ENCODE measurements at places on chromosomes 13 and 19.

- no peak for DNase-seq
Measured at GRCh38 chr19:24000656-24001055, 86.0 kb downstream of the ZNF726 start.

DNA sequence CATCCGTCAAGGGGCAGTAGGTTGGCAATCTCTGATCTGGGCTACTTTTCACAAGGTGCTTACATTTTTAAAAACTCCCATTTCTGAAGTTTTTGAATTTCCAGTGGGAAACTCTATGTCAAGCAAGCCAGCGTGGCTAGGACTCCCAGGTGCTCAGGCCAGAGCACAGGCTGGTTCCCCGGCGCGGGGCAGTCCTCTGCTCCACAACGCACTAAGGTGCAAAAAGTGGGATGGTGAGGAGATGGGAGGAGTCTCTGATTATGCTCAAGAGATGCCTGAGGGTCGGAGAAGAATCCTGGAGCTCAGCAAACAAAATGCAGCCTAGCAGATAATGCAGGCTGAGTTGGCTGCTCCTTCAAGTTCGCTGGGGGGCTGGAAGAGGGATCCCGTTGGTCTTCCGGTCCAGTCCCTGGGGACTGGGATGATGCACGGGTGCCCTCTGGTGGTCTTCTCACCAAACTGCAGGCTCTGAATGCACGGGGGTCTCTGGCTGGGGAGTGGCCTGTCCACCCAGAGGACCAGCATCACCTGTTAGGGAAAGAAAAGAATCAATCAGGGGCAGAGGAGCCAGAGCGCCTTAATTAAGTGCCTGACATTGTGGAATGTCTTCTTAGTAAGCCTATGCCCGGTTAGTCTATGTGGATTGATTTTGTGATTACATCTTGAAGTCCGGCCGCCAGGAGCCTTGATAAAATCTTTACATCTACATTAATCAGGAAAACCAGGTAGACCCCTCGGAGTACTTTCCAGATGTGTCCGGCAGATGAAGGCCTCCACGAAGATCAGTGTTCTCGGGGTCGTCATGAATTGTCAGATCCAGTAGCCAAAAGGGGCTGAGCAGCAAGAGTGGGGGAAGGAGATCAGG is 244.4 kb upstream of the MAB21L1 start:
- no peak for DNase-seq

DNA sequence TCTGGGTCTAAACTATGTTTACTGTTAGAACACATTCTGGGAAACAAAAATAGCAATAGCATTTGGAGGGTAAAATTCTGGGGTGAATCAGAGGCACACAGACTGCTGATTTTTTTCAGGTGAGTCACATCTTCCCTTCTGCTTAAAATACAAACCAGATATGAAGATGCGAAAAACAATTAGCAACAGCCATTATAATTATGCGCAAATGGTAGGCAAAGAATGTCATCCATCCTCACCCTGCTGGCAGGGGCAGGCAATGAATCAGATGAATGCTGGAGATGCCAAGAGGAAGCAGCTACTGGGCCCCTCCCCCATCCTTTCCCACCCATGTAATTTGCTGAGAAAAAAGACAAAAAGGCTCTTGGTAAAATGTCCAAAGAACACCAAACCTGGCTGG is 282.9 kb downstream of the KLF5 start:
- no peak for DNase-seq

GRCh38 chr13:24173795-24174194 is 13.3 kb downstream of the SPATA13 start:
- no peak for DNase-seq

- DNase-seq: no peak
Measured at GRCh38 chr13:50339271-50339670, 324.0 kb downstream of the KCNRG start.

DNA sequence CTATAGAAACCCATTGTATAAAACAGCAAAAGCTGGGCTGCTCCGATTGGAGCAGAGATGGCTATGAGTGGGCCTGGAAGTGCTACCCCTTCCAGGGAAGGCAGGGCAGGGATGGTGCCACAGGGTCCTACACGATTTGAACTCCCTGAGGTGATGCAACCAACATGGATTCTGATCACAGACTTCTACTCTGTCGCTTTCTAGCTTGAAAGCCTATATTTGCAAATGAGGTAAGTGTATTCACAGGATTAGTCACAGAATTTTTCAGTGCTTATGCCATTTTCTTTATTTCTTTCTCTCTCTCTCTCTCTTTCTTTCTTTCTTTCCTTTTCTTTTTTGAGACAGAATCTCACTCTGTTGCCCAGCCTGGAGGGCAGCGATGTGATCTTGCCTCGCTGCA is 179.0 kb downstream of the SPRY2 start:
- no peak for DNase-seq

GRCh38 chr13:112103961-112104880 is 37.3 kb downstream of the SOX1 start:
- no peak for DNase-seq

- DNase-seq: no peak
Measured at GRCh38 chr13:33279414-33280278, 5.9 kb downstream of the STARD13 start.

GRCh38 chr19:55358943-55359908 is 3.8 kb downstream of the GARIN5B start:
- DNase-seq: no peak

- peak; percentile 45 for DNase-seq
Measured at GRCh38 chr13:73138638-73139491, 80.1 kb downstream of the KLF5 start.

- DNase-seq: no peak
Measured at GRCh38 chr19:16018106-16018755, 58.1 kb upstream of the TPM4 start.

GRCh38 chr19:32817569-32818476 is 51.7 kb downstream of the SLC7A9 start:
- peak; percentile 85 for DNase-seq

GRCh38 chr19:29375429-29376119 is 150.2 kb upstream of the VSTM2B start:
- no peak for DNase-seq

- no peak for DNase-seq
Measured at GRCh38 chr13:96984051-96984508, 10.2 kb downstream of the OXGR1 start.
